Stimulated activated CD8-positive, alpha-beta memory T cell treated with anti-CD3 and anti-CD28 coated beads, Interleukin-12 subunit alpha, Interleukin-12 subunit beta, amount 100 ng/mL, for 4 hours (primary cell): ENCODE measurements at places on chromosomes 5 and 9.

- DNase-seq: no peak
Observed at GRCh38 chr5:94784536-94785505, 166.4 kb downstream of the SLF1 start.

DNA sequence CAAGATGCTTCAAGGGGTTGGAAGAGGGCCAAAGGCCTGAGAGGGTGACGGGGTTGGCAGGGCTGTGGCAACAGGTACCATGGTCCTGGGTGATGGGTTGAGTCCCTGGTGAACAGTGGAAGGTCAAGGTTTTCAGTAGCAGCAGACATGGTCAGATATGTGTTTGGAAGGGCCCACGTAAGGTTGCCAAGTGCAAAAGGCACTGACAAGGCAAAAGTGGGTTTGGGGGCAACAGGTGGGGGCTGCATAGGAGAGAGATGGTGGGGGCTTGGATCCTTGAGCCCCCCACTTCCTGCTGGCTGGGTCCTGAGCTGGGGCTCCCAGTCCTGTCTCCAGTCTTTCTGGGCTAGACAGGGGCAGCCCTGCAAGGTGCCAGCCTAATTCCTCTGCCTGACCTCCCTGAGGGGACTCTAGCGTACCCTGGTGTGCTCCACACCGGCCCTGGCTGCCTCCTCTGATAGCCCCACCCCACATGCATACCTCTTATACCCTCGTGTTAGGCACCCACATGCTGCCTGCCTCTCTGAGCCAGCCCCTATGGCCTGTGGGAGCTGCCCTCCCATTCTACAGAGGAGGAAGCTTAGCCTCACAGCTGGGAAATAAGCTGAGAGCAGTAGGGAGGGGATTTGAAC is 20.9 kb upstream of the NSD1 start:
- no peak for DNase-seq

- DNase-seq: no peak
Observed at GRCh38 chr5:159217236-159217635, 7.9 kb upstream of the RNF145 start.

- no peak for DNase-seq
Observed at GRCh38 chr5:94473936-94474335, 144.5 kb downstream of the KIAA0825 start.

DNA sequence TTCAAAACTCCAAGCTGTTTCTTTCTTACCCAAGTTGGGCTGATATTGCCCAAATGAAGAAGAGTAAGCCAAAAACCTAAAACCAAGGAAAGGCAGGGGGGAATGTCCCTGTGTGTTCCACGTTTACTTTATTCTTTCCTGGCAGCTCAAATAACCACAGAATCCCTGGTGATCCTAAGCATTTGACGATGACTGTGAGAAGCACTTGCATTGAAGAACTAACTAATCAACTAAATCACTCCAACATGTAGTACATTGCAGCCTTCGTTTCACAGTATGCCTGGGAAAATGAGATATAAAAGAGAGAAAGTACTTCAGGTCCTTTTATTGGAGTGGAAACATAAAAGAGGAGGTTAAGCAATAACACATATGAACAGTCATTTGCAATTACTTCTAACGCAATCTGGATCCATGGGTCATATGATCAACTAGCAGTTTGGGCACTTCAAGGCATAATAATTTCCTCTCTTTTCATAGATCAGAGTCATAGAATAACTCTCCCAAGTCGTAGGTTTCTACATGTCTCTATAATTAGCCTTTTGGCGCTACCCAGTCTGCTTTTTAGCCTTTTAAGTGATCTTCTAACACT is 338.4 kb downstream of the TMEM167A start:
- DNase-seq: no peak

DNA sequence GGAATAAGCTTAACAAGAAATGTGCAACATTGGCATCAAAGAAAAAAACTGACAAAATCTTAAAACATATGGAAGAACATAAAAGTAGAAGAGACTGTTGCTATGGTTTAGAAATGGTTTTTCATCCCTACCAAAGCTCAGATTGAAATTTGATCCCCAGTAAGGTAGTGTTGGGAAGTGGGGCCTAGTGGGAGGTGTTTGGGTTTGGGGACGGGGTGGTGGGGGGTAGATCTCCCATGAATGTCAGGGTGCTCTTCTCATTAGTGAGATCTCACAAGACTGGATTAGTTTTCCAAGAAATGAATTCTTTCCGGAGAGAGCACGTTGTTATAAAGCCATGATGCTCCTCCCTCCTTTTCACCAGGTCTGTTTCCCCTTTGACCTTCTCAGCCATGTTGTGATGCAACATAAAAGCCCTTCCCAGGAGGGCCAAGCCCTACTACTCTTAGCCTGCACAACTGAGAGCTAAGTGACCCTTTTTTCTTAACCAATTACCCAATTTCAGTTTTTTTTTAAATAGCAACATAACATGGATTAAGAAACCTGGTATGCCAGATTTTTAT is 10.6 kb downstream of the TMEM167A start:
- no peak for DNase-seq

DNA sequence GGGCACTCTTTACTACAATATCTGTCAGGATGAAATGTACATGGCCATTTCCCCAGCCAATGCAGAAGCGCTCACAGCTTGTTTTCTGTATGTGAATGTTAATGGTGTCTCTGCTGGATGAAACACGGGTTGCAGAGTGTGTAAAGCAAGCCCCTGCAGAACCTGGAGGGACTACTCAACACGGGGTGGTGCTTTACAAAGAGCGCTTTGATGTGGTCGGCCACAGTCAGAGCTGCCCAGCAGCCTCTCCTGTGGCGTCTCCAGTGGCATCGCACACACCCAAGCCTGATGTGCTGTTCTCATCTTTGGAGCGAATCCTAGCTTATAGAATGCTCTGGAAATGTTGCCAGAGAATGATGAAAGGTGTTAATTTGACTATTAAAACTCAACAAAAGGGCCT is 162.7 kb upstream of the NFIL3 start:
- no peak for DNase-seq

- no peak for DNase-seq
Observed at GRCh38 chr9:38363589-38363925, 28.9 kb upstream of the ALDH1B1 start.

DNA sequence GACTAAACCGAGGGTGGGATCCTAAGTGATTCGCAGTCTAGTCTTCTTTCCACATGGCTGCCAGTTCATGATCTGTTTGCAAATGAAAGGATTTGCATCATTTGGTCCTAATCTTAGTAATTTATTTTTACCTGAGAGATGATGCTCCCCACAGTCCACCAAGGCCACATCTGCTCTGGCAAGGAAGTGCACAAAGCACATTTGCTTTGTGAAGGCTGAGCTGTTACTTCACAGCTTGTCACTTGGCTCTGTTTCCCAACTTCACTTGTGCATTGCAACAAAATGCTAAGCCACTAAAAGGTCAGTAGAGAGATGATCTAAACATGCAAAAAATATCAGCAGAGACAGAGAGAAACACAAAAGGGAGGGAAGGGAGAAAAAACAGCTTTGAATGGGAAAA is 128.5 kb upstream of the VLDLR start:
- no peak for DNase-seq

- no peak for DNase-seq
Observed at GRCh38 chr9:126952205-126952977, 37.8 kb downstream of the RALGPS1 start.

DNA sequence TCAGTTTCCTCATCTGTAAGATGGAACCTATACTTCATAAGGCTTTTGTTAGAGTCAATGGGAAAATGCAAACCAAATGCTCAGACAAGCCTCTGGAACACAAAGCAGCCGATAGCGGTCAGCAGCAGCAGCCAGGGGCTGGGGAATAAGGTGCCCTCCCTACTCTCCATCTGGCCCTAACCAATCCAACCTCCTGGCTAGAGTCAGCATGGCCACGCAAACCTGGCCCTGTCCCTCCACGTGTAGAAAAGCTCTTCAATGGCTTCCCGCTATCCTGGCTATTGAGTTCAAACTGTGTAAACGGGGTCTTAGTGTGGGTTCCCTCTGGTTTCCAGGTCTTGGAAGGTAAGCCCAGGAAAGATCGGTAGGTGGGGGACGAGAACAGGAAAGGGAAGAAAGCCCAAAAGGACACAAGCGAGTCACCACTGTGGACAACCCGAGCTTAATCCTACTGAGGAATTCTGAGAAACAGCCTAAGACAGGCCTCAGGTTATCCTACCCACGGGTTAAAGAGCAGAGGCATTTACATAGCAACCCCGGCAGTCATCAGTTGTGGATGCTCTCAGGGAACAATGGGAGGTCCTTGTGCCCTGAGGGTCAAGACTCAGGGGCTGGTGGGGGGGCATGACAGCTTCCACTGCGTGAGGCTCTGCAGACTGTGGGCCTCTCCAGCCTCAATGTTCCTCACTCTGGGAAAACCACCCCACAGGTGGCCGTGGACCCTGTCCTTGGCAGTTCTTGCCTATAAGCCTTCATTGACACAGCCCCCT is 30.9 kb downstream of the FABP6 start:
- no peak for DNase-seq

GRCh38 chr5:99019812-99020697 is 91.2 kb upstream of the CHD1 start:
- DNase-seq: no peak

DNA sequence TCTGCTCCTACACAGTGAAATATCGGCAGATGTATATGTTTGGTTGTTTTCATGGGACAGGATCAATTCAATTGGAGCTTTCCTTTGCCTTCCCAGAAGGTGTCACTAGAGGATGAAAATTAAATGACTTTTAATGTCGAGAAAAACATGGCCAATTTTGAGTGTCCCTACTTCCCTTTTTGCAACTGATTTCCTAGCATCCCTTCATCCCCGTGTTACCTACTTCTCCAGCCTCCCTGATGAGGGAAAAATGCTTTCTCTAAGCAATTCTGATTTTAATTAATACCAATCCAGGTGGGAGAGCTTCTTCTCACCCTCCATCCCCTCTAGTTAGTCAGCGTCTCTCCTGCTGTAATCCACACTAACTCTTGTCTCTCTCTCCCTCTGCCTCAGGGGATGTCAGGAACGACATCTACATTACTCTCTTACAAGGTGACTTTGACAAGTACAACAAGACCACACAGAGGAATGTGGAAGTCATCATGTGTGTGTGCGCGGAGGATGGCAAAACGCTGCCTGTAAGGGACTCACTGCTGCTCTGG is 64.9 kb downstream of the DOCK2 start:
- no peak for DNase-seq

- DNase-seq: no peak
Observed at GRCh38 chr5:113969901-113970300, 392.0 kb upstream of the KCNN2 start.

DNA sequence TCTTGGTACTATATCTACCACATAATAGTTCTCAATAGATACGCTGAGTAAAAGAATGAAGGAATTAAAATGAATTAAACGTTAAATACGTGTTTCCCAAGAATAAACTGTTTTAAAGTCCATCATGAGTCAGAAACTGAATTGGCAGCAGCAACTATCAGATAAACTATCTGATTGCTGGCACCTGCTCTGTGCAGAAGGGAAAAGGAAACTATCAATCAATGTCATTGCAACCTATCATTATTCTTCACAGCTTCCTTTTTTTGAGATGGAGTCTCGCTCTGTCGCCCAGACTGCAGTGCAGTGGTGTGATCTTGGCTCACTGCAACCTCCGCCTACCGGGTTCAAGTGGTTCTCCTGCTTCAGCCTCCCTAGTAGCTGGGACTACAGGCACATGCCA is 8.8 kb upstream of the WDR36 start:
- no peak for DNase-seq

- DNase-seq: no peak
Observed at GRCh38 chr9:134423166-134423565, 96.9 kb downstream of the RXRA start.

- DNase-seq: no peak
Observed at GRCh38 chr9:72089451-72090130, 29.2 kb upstream of the C9orf57 start.
